ENCODE measurements at places on chromosomes 4 and X. TPM values are rescaled to one million over a fixed set of nuclear protein-coding genes. Genes with fewer than 3 reads are reported as not detected.

GRCh38 chr4:121464854-121465253, 84.0 kb upstream of the QRFPR start:
- no peak for DNase-seq

DNA sequence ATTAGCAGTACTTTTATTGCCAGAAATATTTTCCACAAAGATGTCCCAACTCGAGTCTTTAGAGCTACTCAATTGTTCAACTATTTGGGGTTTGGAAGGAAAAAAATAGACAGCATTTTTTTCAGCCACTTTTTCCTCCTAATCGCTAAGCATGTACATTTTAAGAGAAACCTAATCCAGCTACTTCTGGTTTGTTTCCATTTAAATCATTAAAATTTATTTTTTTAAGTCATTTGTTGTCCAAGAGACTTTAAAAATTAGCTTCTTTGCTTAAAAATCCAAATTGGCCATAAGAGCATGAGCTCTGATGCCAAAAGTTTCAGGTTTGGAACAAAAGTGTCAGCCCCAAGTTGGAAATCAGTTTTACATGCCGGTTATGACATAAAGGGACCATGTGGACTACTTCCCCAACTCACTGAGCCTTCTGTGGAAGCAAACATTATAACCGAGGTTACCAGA, 186.3 kb upstream of the INTU start:
- DNase-seq, result no peak

DNA sequence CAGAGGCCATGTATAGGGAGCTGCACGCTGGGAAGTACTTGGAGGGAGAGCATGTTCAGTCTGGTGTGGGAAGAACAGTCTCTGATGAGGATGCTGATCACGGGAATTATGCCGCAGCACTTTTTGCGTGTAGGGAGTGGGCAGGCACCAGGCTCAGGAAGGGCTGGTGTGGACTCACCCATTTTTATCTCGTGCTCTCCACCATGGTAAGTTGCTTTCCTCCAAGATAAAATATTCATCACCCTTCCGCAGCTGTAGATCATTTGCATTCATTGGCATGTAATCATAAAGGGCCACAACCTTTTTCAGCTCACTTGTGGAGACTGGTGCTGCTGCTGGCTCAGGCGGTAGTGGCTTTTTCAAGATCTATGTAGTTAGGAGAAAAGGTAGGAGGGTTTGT, 11.8 kb upstream of the TIMM8A start:
- DNase-seq, result no peak

Gene DRD5
- total RNA-seq, result not detected

Gene LEF1
- total RNA-seq, result 0.54 TPM

GRCh38 chrX:96389281-96390047, 295.2 kb upstream of the DIAPH2 start:
- DNase-seq, result no peak

DNA sequence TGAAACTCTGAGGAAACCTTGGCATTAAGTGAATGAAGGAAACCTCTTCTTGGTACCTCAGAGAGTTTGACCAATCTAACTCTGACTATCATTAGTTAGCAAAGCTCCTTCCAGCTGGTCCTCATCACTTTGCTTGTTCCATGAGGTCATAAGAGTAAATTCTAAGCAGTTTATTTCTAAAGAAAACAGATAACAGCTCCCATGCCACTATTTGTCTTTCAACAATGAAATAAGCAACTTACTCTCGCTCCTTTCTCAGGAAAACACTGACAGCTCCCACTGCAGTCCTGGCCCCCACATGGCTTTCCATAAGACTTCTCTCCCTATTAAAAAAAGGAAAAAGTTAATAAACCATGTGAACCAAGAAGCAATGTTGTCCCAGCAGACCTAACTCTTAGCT, 127.7 kb downstream of the COL4A6 start:
- no peak for DNase-seq

GRCh38 chr4:144666539-144667175, 20.7 kb downstream of the HHIP start:
- no peak for DNase-seq

DNA sequence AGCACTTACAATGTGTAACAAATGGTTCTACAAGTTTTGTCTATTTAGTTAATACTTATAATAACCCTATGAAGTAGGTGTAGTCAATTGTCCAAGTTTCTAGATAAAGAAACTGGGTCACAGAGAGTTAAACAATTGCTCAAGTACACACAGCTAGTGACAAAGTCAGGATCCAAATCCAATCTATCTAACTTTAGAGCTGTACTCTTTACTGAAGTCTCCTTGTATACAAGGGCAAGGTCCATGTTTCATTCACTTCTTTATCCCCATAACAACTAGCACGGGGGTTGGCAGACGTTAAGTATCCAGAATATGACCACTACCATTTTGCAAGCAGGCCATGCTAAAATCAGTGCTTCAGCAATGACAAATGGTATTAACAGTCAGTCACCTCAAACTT, 141.0 kb downstream of the CHM start:
- DNase-seq, result no peak

- no peak for DNase-seq
These were observed 36.0 kb downstream of the P2RY8 start for GRCh38 chrX:1500701-1501624.

DNA sequence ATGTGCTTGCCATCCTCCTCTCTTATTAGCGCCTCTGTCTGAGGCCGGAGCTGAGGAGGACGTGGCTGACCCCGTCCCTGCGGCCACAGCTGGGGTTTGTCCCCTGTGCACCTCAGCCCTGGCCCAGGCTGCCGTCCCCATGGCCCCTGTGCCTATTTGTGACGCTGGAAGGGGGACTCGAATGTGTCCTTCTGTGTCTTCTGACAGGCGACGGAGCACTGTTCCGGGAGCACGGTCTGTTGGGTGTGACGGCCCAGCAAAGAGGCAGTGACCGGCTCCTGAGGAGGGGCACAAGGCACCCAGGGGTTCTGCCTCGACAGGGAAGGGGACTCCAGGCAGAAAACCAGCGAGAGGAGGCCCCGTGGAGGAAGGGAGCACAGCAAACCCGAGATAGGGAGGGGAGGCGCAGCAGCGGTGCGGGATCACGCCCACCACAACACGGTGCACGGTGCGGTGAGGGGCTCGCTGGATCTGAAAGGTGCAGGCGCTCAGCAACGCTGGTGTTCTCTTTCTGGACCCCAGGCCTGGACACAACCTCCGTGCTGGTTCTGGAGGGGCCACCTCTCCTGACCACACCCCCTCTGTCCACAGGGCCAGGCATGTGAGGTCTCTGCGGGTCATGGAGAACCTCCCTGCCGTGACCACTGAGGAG, 5.6 kb downstream of the SH3TC1 start:
- DNase-seq, result no peak

GRCh38 chr4:101025755-101026154, 321.6 kb downstream of the PPP3CA start:
- no peak for DNase-seq

DNA sequence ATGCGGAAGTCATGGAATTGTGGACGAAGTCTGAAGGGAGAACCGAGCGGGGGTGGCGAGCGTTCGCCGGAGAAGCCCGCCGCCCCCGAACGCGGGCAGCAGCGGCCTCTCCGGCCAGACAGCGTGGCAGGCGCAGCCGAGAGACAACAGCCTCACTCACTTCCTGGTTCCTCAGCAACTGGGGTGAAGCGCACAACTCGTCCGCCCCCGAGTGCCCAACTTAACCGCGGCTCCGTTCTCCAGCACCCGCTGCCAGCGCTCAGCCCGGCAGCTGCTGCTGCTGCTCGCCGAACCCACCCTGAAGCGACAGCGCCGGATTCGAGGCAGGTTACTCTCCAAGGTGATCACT, 68.0 kb downstream of the NOCT start:
- peak; percentile 36 for DNase-seq

DNA sequence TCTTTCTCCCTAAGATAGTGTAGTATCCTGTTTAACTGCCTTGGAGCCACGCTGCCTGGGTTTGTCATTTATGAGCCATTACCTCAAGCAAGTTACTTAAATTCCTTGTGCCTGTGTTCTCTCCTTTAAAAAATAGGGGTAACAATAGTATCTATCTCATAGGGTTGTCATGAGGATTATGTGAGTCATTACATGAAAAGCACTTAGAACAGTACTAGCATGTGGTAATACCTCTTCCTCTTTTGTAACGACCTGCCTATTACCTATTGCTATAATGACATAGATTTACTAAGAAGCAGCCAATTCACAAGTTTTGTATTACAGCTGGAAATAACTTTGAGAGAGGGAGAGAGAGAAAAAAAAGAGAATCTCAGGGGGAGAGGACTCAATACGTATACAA, 834.7 kb downstream of the RAPGEF2 start:
- DNase-seq, result no peak

Gene MAGEA10
- total RNA-seq, result not detected

Measured in Panc1 (cell line).